Sigmoid colon (tissue), 7 donors: ENCODE measurements at places on chromosomes 4 and X.

DNA sequence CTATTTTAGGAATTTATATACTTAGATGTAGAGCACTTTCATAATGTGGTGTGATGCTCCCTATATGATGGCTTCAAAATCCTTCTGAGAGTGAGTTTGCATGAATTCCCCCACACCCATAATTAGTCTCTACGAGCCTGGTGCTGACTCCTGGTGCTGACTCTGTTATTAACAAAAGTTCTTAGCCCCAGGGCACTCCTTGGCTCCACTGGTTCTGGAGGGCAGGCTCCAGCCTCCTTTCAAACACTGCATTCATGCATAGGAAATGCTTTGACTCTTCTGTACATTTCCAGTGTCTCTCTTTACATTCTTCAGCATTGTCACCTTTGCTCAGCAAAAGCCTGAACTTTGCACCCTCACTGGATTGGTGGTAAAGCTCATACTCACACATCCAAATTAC is 64.0 kb downstream of the LNX1 start:
- no peak for DNase-seq

GRCh38 chr4:25835384-25835783 is 27.4 kb downstream of the SEL1L3 start:
- DNase-seq, result no peak

DNA sequence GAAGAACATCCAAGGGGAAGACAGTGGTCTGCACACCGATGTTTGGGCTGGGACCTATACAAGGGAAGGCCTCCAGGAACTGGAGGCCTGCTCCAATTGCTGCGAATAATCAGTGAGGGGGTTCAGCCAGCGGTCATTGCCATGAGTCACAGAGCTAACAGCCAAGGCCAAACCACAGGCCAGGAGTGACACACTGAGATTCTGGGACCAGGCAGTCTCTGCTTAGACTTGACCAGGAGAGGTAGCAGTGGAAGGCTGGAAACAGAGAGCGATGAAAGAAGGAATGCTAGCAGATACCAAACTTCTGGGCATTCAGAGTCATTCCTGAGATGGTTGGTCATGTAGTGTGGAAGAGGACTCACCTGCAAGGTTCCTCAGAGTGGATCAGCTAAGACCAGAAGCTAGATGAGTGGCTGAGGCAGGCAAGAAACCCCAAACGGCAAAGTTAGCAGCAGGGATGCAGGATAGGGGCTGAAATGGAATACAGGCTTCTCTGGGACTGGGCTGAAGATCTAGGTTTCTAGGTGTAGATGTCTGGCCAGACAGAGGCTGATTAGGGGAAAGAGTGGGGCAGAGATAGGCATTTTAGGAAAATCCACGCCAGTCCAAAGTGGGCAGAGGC is 54.7 kb downstream of the CNGA2 start:
- peak; percentile 79 for DNase-seq

- no peak for DNase-seq
Observed at GRCh38 chr4:74085669-74086068, 13.3 kb downstream of the CXCL2 start.

DNA sequence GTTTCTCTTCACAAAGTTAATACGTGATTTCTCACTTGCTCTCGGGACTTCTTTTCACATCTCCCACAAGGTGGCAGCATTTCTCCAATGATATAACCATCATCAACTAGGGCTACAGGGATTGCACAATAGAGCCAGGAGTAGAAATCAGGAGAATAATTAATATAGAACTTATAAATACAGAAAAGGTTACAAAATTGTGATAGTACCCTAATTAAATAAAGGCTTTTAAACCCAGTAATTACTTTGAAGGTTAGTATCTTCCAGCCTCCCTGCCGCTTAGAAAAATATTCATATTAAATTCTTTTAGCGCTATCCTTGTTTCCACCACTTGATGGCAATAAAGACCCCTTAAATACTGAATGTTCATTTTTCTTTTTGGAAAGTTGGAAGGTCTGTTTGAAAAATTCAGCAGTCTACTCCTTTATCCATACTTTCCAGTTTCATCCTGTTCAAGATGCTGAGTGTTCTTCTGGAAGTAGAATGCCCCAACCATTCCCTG is 65.8 kb downstream of the RASGEF1B start:
- no peak for DNase-seq
